ENCODE measurements at places on chromosomes 2 and 18. TPM values are rescaled to one million over a fixed set of nuclear protein-coding genes. Genes with fewer than 3 reads are reported as not detected.

ASXL3 gene
- 0.59 TPM for total RNA-seq

SLC4A5 gene
- under 0.01 TPM for total RNA-seq

DNER gene
- 0.73 TPM for total RNA-seq

CKAP2L gene
- 16.8 TPM for total RNA-seq

AKAIN1 gene
- total RNA-seq: not detected

MMADHC gene
- 127 TPM for total RNA-seq

TNFAIP6 gene
- total RNA-seq: 23.5 TPM

COL4A4 gene
- total RNA-seq: under 0.01 TPM

CYP27C1 gene
- total RNA-seq: not detected

WNT10A gene
- total RNA-seq: not detected

SIX2 gene
- total RNA-seq: 11.4 TPM

CRACDL gene
- total RNA-seq: not detected

ABCG8 gene
- not detected for total RNA-seq

HOXD4 gene
- 2.0 TPM for total RNA-seq

B3GNT7 gene
- total RNA-seq: not detected

PLGLB1 gene
- 1.2 TPM for total RNA-seq

MFSD2B gene
- under 0.01 TPM for total RNA-seq

VIT gene
- total RNA-seq: 8.8 TPM

Measured in subcutaneous preadipocyte (primary cell).